Panc1 (cell line): ENCODE measurements at places on chromosomes 7 and 10.

GRCh38 chr10:10338339-10338738 is 679.3 kb upstream of the CELF2 start:
- DNase-seq = no peak

GRCh38 chr10:19966751-19967150 is 150.5 kb downstream of the PLXDC2 start:
- no peak for DNase-seq

DNA sequence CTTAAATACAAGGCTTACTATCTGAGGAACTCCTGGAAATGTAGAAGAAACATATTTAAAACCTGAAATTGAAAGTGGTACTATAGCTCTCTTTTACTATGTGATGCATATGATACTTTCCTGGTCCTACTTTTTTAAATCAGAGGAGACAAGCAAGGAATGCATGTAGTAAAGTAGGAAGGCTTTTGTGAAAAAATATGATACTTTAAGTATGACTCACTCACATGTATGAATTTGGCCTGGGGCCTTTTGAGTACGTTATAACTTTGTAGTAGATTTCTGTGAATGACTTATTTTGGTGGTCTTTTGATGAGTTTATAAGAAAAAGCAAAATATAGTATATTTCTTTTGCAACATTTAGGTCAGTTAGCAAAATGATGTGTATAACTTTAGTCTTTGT is 53.8 kb downstream of the TAX1BP1 start:
- no peak for DNase-seq

GRCh38 chr7:44292876-44293560 is 32.4 kb downstream of the CAMK2B start:
- no peak for DNase-seq

- no peak for DNase-seq
These were observed 38.1 kb downstream of the FAM107B start for GRCh38 chr10:14736600-14737081.

DNA sequence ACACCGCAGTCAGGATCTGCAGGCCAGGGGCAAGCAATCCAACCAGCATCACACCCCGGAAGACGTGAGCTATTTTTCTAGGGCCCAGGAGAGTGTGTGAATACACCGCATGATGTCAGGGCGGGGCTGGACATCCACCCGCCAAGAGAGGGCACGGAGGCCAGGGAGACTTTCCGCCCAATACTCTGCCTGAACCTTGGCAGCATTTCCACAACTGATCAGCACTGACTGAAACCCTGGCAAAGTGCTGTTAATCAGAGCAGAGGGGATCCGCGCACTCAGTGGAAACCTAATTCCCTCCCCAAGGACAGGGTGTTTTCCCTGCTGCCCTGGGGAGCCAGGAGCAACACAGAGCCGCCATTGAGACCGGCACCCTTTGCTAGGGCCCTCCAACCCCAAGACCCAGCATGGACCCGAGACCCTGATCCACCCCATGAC is 8.2 kb downstream of the MAD1L1 start:
- DNase-seq = no peak

DNA sequence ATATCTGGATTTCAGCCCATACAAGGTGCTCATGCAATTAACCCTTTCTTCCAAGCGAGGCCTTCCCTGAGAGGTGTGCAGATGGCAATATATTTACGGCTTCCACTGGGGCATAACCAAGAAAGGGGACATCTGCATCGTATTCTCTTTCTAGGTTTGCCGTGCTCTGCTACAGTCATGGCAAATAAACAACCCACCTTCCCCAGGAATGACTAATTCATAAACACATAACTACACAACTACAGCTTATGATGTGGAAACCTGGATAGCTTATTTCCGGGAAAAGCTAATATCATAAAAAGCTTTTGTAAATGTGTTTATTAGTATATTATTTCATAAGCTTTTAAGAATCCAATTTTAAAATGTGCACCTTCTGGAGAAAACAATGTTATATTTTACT is 120.0 kb downstream of the CAMK1D start:
- DNase-seq = no peak

- DNase-seq = no peak
These were observed 11.5 kb upstream of the LIPA start for GRCh38 chr10:89263091-89263490.

DNA sequence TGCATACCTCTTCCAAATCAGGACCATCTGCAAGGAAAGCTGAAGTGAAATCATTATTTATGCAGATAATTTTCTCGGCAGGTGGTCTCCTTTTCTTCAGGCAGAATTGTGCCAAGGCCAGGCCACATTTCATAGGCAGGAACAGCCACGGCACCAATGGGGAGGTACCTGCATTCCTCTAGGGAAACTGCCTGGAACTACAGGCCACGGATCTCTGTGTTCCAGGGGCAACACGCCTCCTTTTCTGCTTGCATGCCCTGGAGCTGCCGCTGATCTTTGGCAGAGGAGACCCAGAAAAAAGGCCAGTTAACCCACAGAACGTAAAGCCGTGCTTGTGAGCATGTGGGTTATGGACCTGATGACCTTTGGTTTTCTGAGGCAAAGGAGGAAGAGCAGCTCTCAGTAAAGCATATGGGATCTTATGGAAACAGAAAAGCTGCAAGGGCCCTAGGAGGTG is 111.2 kb upstream of the KIAA1217 start:
- no peak for DNase-seq

DNA sequence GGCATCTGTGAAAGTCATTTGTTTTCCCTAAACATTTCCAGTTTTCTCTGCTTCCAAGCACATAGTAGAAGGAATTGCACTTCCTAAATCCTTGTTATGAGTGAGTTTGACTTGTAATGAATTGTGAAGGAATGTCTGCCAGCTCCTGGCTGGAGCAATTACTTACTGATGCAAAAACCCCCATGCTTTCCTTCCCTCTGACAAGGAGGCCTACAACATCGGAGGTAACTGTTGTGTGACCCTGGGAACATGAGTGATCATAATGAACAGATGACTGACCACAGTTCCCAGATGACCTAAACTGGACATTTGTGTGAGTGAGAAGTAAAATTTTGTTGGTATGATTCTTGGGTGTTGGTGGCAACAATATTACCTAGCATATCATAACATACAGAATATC is 21.4 kb upstream of the CPVL start:
- no peak for DNase-seq

DNA sequence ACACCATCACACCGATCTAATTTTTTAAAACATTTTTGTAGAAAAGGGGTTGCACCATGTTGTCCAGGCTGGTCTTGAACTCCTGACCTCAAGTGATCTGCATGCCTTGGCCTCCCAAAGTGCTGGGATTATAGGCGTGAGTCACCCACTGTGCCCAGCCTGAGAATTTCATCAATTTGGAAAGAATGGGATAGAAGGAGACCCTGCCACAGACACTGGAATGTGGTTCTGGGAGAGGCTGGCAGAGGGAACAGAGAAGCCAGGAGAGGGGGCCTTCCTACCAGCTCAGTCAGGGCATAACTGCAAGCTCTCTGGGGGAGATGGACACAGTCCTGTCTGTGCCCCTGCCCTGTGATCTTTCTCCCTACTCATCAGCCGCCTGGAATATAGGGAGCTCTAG is 42.1 kb upstream of the MKRN1 start:
- DNase-seq = no peak

DNA sequence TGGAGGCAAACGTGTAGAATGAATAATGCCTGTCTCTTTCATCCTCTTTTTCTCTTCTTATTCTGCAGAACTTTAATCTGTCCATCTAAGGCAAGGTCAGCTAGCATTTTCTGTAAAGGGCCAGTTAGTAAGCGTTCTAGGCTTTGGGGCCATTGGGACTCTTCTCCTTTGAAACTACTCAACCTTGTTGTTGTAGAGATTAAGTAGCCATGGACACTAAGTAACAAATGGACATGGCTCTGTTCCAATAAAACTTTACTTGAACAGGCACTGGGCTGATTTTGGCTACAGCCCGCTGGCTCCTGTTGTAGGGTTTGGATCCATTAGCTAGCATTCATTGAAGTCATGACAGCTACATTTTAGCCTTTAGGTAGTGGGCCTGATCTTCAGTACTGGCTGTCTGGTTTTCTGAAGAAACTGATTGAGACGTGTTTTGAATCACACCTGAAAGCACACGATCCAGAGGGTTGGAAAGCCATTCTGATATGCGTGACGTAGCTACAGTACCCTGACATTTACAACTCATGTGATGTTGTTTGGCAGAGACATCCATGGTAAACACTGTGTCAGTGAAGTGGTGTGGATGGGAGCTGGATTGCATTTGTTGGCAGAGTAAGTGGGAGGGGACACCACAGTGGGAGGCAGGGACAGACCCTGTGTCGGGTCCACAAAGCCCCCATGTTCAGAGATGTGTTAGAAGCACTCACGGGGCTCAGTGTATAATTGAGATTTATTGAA is 92.5 kb downstream of the MTPN start:
- DNase-seq = no peak

- no peak for DNase-seq
These were observed 8.9 kb downstream of the CALY start for GRCh38 chr10:133327651-133328357.

DNA sequence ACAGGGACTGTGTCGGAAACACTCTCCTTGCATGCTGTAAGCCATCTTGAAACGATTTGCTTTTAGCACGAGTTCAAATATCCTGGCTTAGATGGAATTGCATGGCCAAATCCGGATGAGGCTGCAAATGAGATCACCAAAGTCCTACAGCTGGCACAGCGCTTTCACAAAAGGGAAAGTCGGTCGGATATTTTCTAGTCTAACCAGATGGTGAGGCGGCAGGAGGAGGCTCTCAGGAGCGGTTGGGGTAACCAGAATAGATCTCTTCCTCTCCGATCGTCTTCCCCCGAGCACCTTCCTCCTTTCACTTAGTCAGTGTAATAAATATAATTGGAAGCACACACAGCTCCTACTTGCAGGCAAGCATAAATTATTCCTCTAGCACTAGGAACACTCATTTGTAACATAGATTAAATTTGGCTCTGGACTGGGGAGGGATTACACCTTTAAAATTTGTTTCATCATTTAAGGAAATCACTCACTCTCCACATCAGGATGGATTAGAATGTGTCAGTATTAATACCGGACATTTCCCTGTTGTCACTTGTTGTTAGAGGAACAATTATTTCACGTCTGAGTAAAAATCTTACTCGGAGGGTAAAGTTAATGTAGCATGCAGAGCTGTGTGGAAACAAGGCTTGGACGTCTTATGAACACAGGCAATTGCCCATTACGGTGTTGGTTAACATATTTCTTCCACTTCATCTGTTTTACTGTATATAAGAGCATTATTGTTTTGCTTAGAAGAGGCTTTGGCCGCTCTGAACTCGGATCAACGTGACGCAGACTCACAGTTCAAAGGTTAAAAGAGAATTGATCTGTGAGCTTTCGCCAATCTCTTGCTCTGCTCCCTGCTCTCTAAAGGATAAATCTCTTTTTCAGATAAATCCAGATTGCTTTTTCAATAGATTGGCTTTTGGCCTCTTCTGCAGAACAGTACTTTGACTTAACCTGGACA is 857.9 kb downstream of the TYW1 start:
- no peak for DNase-seq

GRCh38 chr7:44307905-44308595 is 17.3 kb downstream of the CAMK2B start:
- no peak for DNase-seq

DNA sequence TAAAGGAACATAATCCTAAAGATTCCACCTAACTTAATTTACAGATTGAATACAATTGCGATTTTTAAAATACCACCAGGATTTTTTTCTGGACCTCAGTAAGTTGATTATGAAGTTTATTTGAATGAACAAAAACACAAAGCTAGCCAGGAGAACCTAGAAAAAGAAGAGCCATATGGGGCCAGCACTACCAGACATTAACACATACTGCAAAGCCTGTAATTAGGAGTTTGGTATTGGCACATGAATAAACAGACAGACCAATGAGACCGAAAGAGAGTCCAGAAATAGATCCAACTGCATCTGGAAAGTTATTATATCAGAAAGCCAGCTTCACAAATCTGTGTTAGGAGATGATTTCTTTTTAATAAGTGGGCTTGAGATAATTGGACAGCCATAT is 105.5 kb upstream of the CHST15 start:
- DNase-seq = no peak

- DNase-seq = no peak
These were observed 138.1 kb upstream of the LAMB4 start for GRCh38 chr7:108268200-108268820.

DNA sequence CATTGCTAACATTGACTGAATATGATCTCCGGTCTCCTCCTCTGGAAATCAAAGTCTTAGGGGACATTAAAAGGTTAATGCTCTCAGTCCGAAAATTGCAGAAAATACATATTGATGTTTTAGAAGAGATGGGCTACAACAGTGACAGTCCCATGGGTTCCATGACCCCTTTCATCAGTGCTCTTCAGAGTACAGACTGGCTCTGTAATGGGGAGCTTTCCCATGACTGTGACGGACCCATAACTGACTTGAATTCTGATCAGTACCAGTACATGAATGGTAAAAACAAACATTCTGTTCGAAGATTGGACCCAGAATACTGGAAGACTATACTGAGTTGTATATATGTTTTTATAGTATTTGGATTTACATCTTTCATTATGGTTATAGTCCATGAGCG is 39.2 kb downstream of the SAMD8 start:
- no peak for DNase-seq

GRCh38 chr7:97513326-97513725 is 218.6 kb upstream of the TAC1 start:
- no peak for DNase-seq

GRCh38 chr10:102393411-102394078 is 2.0 kb upstream of the NFKB2 start:
- no peak for DNase-seq

DNA sequence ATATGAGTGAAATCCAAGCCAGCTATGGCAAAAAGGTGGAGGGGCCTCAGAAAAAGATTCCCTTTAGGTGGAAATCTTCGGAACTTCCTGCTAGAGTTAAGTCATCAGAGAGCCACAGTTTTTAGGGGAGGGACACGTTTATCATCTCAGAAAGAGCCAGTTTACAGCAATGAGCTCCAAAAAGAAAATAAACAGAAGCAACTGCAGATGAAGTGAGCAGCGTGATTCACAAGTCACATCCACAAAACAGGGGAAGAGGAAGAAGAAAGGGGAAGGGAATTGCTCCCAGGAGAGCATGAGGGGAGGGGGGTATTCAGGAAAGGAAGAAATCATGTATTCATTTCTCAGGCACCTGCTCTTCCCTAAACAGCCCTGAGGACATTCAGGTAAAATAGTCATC is 156.2 kb upstream of the FOXK1 start:
- no peak for DNase-seq

GRCh38 chr10:80552151-80552646 is 14.5 kb downstream of the SH2D4B start:
- no peak for DNase-seq

DNA sequence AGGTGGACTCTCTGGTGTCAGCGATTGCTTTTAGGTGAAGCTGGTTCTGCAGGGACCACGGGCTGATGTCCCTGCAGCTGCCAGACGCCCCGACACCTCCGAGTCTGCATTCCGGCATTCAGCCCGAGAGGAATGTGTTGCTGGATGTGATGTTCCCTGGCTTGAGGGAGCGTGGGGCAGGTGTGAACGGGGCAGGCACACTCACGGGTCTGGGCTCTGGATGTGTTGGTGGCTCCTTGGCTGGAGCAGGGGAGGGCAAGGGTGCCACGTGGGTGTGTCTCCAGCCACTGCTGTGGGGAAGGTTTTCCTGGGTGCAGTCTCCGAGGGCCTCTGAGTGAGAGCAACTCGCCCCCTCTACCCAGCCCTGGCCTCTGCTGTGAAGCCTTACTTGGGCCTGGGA is 140.5 kb downstream of the CAMK1D start:
- no peak for DNase-seq
